ENCODE measurements at places on chromosomes 1 and 21. TPM values are rescaled to one million over a fixed set of nuclear protein-coding genes. Genes with fewer than 3 reads are reported as not detected.

The FYB2 gene
- 15.6 TPM for total RNA-seq

The CELA2B gene
- total RNA-seq: not detected

The FAM43B gene
- total RNA-seq: 0.48 TPM

The ZNF683 gene
- total RNA-seq: 1.4 TPM

The CIART gene
- total RNA-seq: 3.4 TPM

The SYF2 gene
- 62.4 TPM for total RNA-seq

The PTPRC gene
- 67.7 TPM for total RNA-seq

The HORMAD1 gene
- total RNA-seq: not detected

Measured in umbilical cord (tissue), 2 donors.